ENCODE measurements at places on chromosomes 6 and 20.
A peak's percentile ranks its signal among the peaks of the same experiment; 100 is the strongest.

DNA sequence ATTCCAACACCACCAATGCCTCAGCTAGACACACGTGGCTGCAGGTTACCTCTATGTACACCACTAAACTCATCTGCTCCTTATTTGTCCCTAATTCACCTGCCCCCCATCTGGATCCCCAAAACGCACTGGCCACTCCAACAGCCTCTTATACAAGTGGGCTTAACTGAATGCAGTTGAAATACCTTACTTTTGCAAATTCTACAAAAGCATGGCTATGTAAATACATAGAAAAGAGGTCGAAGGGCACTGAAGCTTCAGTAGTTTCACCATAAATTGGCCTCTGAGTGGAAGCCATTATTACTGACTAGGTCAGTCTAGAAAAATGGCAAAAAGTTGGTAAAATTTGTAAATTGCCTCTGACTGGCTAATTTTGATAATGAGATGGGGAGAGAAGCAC, 11.1 kb upstream of the PPP1R3G start:
- no peak for DNase-seq

- DNase-seq: no peak
These were observed 38.4 kb downstream of the BCKDHB start for GRCh38 chr6:80144753-80145315.

DNA sequence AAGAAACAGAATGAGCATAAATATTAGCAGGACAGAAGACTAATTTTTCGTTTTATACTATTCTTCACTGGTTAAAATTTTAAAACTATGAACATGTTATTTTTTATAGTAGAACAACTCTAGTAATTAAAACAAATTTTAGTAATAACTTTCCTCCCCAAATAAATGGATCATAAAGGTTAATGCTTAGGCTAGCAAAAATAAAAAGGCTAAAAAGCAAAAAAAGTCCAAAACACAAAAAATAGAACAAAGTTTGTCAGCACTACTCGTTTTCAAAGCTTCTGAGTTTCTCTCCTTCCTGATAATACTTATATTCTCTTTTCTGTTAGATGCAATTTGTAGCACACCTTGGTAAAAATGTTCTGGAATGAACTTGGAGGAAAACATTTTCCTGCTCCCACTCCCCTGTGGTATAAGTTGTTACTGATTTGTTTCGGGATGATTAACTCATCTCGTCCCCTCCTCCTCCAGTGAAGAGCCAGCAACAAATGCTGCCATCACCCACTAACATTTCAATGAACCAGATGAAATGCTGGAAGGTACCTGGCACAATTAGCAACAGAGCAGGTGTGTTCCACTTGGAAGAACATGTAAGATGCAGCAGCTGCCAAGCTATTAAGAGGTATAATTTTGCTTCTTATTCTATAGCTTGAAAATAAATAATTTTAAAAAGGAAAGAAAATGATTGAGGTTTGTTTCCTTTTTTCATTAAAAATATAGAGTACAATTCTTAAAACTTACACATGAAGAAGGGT, 130.5 kb downstream of the MYB start:
- no peak for DNase-seq

- no peak for DNase-seq
These were observed 63.4 kb upstream of the MPC1 start for GRCh38 chr6:166446146-166446545.

DNA sequence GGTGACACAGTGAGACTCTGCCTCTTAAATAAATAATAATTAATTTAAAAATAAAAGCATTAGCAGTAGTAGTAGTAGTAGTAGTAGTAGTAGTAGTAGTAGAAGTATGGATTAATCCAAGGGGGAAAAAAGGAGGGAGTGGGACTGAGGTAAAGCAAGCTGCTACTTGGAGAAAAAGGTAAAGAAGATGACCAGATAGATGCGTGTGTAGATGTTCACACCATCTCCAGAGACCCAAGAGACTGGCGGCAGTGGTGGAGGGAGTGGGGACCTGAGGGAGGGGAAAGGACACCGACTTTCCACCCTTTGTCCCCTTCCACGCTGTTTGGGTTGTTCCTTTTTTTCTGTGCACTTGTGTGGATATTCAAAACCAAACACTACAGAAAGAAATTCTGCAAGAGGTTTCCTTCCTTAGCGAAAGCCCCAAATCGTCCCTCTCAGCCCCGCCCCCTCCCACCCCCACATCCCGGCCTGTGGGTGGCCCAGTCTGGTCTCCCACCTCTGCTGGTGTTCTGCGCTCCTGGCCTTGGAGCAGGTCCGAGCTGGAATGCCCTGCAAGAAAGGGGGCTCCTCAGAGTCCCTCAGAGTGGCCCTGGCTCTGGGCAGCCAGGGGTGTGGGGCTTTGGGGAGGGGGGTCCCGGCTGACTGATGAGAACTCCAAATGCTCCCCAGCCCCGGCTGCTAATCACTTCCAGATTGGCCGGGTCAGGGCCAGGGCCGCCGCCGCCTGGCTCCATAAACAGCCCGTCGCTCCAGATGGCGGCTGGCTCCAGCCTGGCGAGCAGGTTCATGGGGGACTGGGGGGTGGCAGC, 60.2 kb downstream of the UBE2V1 start:
- no peak for DNase-seq

- DNase-seq: no peak
These were observed 468 bp upstream of the CMTR1 start for GRCh38 chr6:37432590-37432915.

DNA sequence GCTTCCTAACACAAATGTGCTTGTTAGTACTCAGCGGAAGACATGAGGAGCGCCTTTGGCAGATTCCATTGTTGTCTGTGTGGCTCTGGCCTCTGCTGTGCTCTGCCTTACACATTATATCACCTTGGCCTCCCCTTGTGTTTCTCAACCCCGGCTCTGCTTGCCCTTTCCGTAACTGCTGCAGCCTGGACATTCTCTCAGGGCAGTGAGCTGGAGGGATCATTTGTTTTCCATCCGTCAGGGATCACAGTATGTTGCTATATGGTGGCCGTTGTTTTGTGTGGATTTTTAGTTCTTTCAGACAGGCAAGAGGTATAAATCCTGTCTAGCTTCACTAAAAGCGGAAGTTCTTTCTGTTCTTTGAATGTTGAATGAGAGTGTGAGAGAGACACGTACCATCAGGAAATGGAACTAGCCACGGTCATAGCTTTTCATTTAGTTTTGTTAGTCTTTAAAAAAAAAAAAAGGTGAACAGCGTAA, 175.1 kb downstream of the JARID2 start:
- no peak for DNase-seq

GRCh38 chr6:5783584-5784089, 223.1 kb downstream of the NRN1 start:
- no peak for DNase-seq

DNA sequence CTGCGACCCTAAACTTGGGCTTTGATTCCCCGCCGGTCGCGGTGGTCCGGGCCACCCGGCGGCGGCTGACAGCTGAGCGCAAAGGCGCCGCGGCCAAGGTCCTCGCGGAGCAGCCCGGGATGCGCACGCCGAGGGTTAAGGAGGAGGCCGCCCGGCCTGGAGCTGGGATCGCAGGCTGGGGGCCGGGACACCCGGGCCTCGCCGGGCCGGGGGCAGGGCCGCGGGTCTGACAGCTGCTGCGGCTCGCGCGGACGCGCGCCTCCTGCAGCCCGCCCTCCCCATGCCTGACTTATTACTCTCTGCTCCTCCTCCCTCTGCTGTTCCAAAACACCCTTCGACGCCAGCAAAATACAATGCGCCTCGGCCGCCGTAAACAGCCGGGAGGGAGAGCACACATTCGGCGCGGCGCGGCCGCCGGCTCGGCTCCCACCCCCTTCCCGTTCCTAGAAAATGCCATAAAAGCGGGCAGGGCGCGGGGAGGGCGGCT, 746 bp downstream of the BACH2 start:
- peak; percentile 43 for DNase-seq

DNA sequence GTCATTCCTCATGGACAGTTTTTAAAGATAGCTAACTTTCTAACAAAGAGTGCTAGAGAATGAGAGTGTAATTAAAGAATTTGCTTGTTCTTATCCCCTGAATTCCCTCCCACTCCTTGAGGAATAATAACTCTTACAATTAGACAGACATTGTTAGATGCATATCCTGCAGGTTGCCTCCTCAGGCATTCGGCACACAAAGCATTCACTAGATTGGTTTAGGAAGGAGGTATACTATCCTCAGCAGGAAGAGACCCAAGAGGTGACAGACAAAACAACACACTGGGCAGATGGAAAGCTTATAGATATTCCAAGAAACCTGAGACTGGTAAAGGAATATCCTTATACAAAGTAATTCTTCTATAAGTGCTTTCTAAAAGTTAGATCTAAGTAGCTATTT, 109.1 kb upstream of the FAM184A start:
- no peak for DNase-seq

DNA sequence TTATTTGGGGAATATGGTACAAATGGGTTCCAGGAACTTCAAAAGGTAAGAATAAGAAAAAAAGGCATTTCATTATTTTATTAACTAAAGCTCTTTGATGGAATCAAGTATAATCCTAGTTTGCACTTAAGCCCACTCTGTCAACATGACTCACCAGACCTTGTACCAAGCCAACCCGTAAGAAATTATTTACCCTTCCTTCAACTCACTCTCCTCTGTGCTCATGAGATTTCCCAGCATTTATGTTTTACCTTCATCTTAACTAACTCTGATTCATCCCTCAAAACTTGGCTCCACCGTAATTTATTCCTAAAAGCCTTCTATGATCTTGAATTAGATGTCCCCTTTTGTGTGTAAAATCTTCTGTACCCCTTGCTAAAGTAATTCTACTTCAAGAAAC, 308.7 kb downstream of the PKHD1 start:
- no peak for DNase-seq

GRCh38 chr6:157088841-157089240, 234.5 kb downstream of the TMEM242 start:
- DNase-seq: no peak

DNA sequence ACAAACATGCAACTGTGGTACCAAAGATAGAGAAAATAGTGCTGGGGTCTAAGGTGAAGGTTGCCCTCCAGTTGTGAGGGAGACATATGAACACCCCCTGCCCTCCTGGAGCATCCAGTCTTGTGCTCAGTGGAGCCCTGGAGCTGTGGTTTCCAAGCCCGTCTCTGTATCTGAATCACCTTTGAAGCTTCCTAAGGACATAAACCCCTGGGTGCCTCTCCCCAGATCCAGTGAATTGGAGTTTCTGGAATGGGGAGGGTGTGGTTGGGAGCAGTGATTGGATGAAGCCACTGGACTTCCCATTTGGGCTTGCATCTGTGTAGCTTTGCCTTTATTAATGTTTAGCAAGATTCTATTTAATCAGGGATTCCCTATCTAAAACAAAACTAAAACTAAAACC, 22.4 kb upstream of the E2F3 start:
- no peak for DNase-seq

DNA sequence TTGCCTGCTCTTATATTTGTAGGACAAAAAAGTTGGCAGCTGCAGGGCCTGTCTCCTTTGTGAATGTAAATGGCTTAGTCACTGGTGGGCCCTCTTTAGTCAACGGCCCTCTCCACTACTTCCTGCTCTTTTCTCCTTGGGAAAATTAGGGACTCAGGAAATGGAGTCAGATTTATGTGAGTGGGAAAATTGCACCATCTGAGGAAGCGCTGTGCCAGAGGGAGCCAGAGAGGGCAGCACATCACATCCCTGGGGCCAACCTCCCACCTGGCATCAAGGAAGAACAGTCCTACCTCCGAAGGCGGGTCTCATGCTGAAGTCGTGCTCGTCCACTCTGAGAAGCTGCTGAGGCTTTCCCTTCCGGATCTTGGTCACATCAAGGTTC, 15.6 kb downstream of the GABRR2 start:
- no peak for DNase-seq

- DNase-seq: no peak
These were observed 4.6 kb upstream of the EDEM2 start for GRCh38 chr20:35151736-35152135.

GRCh38 chr6:11202513-11203305, 29.8 kb downstream of the NEDD9 start:
- DNase-seq: no peak

- DNase-seq: peak; percentile 55
These were observed 11.5 kb upstream of the IL20RA start for GRCh38 chr6:137056121-137056880.

GRCh38 chr6:118648866-118649554, 2.4 kb downstream of the CEP85L start:
- no peak for DNase-seq

DNA sequence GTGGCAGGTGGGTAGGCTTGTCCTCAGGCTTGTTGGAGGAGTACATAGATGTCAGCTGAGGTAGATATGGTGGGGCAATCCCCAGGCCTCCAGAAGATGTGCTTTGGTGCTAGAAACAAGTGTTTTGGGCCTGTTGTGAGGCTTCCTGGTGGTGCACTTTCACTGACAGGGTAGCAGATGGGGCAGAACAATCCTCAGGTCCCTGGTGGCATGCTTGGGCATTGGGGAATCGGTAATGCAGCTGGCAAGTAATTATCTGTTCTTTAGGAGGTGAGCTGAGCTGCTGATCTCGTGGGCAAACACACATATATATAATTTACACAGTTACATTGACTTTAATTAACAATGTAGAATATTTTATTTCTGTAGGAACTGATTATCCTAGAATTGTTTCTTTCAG, 458.7 kb downstream of the BMP2 start:
- DNase-seq: no peak

GRCh38 chr20:62535282-62535811, 59.6 kb upstream of the GATA5 start:
- no peak for DNase-seq

DNA sequence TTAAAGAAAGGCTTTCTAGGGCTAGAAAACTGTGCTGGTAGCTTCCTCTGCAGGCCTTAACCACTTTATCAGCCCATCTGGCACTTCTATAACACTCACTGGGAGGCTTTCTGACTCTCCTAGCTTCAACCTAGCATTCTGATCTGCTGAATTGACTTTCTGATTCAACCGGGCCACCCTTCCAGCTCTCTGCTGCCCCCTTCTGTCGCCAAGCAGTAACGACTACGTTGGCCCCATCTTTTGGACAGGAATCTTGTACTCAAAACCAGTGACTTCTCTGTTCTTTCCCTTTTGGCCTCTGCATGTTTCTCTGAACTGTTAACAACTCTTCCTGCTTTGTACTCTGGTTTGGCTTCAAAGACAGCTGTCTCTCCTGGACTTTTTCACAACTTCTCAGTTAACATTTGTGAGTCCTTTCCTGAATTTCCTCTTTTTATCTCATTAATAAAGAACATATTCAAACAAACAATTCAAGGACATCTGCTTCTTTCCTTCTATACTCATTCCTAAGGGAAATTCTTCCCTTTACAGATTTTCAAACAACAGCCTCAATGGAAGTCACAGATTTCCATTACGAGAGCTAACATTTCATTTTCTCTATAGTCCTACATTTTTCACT, 43.9 kb upstream of the FAM135A start:
- DNase-seq: peak; percentile 86

DNA sequence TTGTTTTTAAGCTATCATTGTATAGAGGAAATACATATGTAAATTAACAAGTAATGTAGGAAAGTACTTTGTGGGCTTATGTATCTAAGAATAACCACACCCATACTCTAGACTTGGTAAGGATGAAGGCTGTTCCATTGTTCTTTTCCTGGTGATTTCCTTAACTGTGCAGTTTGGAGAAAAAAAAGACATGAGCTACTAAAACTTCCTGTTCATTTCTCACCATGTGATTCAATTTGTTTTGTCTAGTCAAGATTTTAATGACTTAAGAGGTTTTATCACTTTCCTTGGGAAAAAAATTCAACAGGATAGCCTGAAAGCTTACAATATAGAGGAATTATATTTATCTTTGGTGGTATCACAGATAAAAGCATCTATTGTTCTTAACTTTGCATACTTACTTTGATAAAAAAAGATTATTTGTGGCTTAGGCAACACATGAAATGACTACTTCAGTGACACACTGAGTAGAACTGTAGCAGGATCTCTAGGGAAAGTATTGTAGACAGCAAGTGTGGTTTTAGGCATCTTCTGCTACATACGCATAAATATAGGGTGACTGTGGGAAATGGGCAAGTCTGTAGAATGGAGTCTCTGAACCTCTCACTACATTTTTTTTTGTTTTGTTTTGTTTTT, 80.3 kb downstream of the GJA1 start:
- DNase-seq: peak; percentile 16
